Left hindlimb (tissue), 1 donor: ENCODE measurements at places on chromosomes 7 and 10.
A peak's percentile ranks its signal among the peaks of the same experiment; 100 is the strongest.

GRCh38 chr10:71637305-71637704 is 82.3 kb downstream of the C10orf105 start:
- no peak for DNase-seq

GRCh38 chr7:1973321-1974251 is 259.2 kb downstream of the MAD1L1 start:
- DNase-seq, result peak; percentile 18

GRCh38 chr7:140238778-140239652 is 62.2 kb upstream of the KDM7A start:
- DNase-seq, result no peak

DNA sequence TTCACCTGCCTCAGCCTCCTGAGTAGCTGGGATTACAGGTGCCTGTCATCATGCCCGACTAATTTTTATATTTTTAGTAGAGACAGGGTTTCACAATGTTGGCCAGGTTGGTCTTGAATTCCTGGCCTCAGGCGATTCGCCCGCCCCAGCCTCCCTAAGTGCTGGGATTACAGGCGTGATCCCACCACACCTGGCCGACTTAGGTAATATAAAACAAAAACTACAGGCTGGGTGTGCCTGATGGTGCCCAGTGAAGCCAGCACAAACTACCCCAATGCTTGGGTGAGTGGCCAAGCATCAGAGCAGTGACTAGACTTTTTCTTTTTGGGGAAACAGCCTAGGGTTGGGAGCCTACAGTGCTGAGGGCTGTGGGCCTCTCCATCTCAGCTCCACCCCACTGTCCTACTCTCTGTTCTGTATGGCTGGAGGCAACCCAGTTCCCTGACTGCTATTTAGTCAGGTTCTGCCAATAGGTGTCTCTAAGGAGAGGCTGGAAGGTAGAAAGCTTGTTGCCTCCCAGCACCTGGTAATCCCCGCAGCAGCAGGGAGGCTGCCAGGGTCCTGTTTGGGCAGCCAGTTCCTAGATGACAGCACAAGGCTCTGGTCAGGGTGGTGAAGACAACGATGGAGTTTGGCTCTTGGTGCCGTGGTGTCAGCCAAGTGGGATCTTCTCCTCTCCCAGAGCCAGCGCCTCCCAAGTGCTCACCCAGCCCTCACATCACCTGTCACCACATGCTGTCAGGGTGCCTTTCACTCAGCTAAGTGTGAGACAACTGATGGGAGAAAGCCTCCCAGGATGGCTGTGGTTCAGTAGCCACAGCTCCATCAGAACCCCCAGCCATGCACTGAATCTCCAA is 10.4 kb upstream of the NACAD start:
- peak; percentile 10 for DNase-seq

DNA sequence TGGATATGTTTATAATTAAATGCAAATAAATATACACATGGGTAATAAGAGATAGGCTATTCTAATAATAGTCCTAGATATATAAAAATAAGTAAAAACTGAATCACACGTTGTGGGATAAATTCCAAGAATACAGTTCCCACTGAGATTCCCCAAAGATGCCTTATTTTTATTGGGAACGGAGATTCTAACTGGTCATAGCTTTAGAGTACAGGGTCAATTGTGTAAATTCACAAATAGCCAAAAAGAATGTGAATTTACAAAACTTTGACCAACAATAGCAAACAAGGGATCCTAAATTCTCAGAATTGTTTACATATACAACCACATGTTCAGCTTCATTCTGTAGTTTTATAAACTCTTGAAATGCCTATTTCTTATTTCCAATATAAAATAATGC is 65.0 kb downstream of the VSTM4 start:
- no peak for DNase-seq

GRCh38 chr10:77565590-77566023 is 72.0 kb downstream of the KCNMA1 start:
- DNase-seq, result no peak

DNA sequence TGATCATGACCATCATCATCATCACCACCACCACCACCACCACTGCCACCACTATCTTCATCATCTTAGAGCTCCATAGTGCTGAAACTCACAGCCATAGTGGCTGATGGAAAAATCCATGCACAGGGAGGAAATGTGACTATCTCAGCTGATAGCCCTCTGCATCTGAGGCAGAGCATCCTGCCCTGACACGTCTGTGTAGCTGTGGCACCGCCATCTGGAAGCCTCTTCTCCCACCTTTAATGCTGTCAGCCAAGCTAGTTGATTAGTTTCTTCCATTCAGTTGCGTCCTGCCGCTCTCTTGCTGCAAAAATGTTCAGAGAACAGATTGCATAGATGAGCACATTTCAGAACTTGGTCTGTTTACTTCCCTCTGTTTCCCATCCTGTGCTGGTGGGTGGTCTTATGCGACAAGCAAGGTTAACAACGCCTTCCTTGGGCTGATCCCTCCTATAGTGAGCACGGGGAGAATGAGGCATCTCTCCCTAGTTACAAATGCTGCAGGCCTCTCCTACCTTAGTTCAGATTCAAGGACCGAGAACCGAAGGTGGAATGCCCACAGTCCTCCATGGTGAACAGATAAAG is 478.6 kb downstream of the PLXNA4 start:
- no peak for DNase-seq

- DNase-seq, result no peak
Measured at GRCh38 chr10:88411772-88412349, 171.3 kb downstream of the RNLS start.

- DNase-seq, result no peak
Measured at GRCh38 chr7:80316811-80317210, 182.2 kb downstream of the GNAI1 start.

DNA sequence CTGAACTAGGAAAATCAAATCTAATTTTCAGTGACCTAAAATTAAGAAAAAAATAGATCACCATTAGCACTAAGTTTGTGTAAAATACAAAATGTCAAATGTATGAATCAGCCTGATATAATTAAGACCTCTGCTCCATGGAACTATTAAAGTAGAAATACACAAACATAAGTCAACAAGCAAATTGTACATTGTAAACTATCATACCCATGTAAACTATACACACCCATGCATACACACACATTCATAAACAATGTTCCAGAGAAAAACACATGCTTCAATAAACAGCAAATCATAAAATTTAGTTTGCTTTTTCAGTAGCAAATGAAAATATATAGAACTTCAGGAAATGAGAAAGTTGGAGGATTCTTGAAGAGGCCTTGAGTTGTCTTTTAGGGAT is 199.7 kb upstream of the VSTM2A start:
- DNase-seq, result no peak

DNA sequence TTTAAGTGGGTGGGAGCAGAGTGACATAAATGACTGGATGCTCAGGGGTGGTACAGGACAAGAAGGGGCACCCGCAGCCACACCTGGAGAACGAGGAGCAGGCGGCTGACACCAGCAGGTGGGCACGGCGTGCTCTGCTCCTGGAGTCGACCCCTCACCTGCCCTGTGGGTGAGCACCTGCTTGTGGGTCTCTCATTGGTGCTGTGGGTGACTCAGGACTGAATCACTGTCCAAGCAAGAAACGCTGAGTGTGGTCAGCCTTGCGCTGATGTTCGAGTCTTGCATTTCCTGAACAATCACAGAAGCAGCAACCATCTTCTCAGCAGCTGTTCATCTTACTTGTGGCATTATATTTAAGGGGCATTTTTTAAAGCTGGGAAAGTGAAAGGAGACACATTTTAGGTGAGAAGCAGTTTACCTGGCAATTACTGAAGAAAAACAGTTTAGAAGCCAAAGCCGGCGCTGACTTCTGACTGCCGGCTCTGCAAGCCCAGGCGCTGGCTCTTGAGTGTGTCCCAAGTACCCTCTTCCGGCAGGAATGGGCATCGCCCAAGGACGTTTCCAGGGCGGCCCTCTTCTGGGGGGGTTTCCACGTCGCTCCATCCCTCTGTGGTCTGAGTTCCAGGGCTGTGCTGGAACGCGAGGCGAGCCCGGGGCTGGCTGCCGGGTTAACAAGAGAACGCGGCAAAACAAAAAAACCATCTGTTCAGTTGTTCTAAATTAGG is 145.2 kb upstream of the PFKP start:
- no peak for DNase-seq

- DNase-seq, result no peak
Measured at GRCh38 chr7:116284390-116284789, 74.1 kb downstream of the TES start.

- no peak for DNase-seq
Measured at GRCh38 chr7:6299774-6300173, 27.4 kb upstream of the CYTH3 start.

DNA sequence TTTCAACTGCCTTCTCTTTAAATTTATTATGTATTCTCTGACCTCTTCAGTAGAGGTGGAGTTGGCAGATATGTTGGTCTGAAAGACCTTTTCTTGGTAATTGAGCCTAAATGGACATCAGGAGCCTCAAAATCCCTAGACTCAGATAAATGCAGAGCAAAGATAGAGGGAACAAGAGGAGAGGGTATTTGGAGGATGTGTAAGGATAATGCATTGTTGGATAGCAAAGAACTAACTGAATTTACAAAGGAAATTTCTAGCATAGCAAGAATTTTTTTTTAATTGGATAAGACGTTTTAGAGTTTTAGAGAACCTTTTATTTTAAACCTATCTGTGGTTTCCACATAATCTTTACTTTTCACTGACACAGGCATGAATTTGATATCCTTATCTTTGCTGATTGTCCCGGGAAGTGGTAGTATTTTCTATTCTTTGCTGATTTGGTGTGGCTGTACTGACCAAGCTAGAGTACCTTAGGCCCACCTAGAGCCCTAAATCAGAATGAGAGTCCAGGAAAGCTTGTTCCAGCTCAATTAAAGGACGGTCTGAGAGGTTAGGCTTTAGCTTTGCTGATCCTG is 91.3 kb downstream of the NRF1 start:
- no peak for DNase-seq

DNA sequence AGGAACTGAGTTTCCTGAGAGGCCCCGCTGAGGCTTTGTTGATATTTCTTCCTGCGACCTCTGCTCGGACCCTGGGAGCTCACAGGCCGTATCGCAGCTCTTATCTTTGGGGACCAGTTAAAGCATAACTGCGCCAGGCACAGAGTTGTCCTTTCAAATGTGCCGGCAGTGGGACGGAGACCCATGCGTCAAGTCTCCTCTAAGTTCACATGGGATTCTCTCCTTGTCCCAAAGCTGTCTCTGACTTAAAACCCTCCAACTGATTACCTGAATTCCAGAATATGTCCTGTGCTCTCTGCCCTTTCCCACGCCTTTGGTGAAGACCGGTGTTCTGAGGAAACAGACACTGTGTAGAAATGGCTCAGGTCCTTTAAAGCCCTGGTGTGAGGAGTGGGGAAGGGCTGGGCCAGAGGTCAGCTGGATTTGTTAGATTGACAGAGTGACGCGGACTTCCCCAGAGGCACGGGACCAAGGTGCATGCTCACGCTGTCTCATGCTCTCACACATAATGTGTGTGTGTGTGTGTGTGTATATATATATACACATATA is 169.8 kb downstream of the EGFR start:
- DNase-seq, result peak; percentile 10

DNA sequence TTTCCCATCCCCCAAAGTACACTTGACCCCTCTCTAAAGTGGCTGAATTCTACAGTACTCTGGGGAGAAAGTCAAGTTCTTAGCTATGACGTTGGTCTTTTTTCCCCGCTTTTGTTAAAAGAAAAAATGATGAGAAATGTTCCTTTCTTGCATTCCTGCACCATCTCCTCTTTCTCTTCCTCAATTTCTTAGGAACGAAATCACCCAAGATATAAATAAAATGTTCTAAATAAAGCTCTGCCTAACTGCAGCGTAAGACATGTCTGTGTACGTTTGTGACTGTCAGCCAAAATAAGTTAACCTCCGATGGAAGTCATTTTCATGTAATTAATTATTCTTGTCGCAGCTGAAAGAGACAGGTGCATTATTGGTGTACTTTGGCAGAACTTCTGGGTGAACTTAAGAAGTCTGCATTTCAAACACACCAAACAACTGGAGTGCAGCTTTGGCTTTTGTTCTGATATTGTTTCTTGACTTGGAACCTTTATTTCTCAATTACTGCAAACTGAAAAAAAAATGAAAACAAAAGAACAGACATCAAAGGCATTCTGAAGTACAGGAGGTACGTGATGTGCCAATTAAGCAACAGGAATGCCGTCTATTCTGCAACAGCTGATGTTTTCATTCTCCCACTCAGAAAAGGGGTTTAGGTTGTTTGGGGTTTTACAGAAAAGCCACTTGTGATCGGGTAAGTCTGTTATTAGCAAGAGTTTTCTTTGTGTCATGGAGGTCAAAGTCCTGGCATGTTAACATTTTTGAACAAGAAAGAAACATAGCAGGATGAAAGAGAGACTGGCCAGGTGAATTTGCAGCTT is 82.4 kb upstream of the SDK1 start:
- no peak for DNase-seq

GRCh38 chr10:113285305-113285704 is 267.5 kb upstream of the HABP2 start:
- DNase-seq, result no peak

DNA sequence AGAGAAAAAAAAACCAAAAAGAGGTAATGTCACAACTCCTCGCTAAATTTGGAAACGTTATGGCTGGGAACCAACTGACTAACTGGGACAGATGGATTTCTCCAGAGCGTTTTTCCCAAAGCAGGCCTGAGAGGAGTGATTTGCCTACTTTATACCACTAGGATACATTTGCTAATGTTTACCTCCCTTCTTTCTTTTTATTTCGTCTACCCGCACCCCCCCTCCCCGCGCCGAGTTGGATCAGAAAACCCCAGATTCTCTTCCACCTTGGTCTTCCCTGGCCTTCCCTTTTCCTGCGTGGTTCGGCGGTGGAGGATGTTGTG is 7.2 kb downstream of the CPA2 start:
- DNase-seq, result peak; percentile 74

DNA sequence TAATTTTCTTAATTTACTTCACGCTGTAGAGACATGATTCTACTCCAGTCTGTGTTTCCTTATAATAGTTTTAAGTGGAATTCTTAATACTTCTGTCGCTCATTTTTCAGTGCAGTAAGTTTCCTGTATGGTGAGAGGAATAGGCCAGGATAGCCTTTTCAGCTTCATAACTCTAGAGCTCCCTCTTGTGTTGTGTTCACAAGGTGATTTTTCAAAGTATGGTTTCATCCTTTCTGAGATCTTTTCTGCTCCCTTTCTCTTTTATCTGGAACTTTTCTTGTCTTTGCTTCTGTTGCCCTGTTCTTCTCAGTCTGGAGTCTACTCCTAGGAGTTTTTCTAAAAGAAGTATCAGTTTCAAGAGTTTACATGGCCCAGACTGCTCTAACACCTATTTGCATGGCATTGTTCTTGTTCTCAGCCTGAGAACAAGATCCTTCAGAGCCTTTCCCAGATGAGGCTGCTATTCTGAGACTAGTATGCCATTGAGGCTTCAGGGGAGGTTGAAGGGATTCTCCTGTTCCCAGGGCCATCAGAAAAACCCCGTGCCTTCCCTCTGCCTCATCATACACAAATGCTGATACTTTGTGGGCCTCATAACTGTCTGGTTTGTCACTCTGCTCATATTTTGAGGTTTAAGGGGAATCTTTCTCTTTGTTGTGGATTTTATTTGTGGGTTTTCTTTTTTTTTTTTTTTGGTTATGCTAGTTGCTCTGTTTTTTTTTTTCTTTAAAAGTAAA is 21.8 kb downstream of the NET1 start:
- no peak for DNase-seq
